ENCODE measurements at places on chromosomes 5 and 9.

DNA sequence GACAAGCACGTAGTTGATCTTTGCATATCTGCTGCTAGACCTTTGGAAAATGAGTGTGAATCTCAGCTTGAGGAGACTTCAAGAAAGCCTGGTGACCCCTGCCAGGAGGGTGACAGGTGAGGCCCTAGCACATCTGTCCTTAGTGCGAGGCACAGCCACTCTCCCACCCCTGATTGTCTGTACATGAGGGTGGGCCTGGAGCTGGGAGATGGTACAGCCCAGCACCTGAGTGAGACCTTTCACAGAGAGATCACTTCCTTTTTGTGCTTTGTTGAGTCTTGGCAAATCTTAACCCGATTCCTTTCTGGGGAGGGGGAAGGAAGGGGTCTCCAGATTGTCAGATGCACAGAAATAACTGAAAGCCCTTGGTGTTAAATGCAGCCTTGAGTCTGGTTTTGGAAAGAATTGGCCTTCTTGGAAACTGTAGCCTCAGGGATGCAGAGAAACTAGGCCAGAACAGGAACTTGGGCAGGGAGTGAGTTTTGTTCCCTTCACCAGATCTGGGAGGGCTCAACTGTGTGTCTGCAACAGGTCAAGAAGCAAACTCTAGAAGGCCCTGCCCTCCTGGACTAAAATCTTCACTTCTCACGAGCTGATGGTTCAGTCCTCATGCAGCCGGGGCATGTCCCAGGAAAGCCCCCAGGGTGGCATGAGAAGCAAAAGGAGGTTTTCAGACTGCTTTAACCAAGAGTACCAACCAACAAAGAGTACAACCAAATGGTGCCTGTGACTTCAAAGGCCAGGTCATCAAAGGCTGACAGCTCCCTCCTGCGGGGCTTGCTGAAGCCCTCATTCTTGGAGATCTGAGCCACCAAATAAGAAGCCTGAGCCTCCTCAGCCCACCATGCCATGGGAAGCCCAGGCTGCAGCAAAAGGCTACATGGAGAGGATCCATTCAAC is 20.8 kb upstream of the SEMA4D start:
- no peak for DNase-seq

- no peak for DNase-seq
Measured at GRCh38 chr9:129494113-129494789, 126.7 kb downstream of the C9orf50 start.

GRCh38 chr5:57495285-57496086 is 12.9 kb upstream of the ACTBL2 start:
- DNase-seq = no peak

DNA sequence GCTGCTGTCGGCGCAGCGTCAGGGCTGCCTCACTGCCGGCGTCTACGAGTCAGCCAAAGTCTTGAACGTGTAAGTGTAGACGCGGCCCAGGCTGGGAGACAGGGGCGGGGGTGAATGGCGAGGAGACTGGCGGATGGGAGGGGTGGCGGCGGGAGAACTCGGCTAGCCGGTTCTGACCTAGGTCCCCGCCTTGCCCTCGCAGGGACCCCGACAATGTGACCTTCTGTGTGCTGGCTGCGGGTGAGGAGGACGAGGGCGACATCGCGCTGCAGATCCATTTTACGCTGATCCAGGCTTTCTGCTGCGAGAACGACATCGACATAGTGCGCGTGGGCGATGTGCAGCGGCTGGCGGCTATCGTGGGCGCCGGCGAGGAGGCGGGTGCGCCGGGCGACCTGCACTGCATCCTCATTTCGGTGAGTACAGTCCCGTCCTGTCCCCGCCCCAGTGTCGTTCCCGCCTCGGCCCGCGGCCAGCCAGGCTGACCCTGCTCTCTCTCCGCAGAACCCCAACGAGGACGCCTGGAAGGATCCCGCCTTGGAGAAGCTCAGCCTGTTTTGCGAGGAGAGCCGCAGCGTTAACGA is 745 bp downstream of the GADD45G start:
- DNase-seq = peak; percentile 56

DNA sequence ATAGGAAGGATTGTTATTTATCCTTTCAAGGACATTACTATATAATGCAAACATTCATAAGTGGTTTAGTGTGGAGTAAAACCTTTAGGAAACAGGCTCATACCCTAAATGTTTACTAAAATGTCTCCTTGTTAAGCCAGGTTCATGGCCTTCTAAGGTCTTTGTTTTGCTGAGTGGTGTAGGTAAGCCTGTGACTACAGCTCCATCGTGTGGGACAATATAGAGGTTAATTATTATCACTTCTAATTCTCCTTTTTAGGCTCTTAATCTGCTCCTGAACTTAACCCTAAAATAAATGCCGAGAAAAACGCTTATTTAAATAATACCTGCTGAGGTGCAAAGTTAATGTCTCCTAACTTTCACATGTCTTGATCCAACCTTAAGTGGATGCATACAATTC is 43.8 kb downstream of the SPINK5 start:
- no peak for DNase-seq

DNA sequence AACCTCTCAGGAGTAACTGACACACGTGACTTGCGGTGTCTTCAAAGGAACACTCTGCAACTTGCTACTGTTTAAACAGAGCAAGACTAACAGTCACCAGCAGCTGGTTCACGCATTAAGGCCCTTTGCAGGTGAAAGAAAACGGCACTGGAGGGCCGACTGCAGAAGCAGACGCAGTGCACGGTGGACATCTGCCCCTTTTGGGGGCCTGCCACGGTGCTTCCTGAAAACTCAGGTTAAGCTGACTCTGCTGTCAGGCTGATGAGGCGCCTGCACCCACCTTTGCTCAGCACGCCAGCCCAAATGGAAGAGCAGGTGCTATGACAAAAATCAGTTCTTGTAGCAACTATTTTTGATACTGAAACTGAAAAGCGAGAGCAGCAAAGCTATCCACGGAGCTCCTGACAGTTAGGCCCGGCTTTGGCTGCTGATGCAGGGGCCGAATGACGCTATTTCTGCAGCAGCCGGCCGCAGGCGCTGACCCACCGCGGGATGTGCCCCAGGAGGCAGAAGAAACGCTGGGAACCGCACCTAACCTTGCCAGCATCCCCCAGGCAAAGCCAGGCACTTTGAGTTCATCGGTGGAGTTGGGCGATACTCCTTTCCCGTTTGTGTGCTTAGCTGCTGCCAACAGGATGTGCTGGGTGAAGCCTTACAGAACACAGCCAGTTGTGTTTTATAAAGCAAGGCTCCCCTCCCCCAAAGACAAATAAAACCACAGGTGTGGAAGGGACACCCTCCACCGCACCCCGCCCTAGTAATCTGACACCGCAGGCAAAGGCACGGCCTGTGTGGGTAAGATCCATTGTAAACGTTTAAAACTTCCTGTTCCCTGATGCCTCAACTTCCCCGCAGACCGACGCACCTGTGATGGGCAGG is 21.1 kb upstream of the TERT start:
- peak; percentile 56 for DNase-seq

GRCh38 chr9:73412874-73413273 is 261.2 kb downstream of the ANXA1 start:
- no peak for DNase-seq

DNA sequence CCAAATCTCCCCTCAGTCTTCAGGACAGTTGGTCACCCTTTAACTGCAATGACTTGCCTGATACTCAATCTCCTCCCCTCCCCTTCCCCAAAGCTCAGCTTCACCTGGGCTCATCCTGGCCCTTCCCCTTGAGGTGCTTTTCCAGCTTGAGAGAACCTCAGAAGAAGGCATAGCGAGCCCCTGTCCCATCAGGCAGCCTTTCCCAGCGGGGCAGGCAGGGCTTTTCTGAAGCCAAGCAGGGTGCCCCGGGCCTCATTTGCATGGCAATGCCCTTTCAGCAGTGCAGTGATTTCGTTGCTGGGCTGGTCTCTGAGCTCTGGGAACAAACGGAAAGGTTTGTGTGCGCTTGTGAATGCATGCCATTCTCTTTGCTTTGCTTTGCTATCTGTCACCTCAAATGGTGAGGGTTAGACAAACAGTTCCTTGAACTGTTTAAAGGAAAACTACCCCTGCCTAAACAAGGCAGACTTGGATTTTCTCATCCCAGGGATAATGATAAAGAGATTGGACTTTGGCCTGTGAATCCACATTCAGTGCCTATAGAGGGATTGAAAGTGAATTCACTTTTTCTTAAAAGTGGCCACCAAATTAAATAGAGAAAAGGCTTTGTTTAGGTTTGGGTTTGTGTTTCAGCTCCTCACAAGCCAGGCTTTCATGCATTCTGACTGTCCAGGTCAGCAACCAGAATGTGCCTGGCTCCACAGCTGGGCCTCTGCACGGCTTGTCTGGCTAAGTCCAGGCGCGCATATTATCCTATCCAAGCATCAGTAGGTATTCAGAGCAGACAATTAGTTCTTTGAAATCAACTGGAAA is 165.3 kb downstream of the ZNF608 start:
- peak; percentile 88 for DNase-seq

DNA sequence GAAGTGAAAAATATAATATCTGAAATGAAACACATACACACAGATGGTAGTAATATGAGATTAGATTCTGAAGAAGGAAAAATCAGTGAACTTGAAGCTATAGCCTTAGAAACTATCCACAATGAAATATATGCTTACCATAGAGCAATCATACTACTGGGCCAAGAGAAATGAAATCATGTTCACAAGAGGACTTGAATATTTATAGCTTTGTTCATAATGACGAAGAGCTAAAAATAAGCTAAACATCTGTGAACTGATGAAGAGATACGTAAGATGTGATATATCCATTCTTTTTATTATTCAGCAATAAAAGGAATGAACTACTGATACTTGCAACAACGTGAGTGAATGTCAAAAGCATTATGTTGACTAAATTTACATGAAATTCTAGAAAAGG is 92.6 kb upstream of the ALDH1B1 start:
- no peak for DNase-seq

GRCh38 chr5:27472871-27473270 is 434.5 kb upstream of the CDH9 start:
- no peak for DNase-seq

GRCh38 chr5:44389823-44390143 is 563 bp upstream of the FGF10 start:
- no peak for DNase-seq

DNA sequence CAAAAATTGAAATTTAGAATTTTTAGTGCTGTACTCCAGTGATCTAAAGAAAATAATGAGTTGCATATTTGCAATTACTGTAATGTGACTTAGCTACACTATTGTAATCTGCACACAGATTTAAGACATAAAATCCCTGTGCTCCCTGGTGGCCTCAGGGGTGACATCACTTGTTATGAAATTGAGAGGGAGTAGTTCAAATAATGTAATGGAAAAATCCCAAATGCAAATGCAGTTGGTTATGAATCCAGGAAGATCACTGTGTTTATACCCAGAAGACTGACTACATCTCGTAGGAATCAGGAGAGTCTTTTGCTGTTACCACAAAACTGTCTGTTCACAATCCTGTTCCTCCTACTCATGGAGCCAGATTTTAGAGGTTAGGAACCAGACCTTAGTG is 178.7 kb upstream of the FBXL17 start:
- DNase-seq = no peak

GRCh38 chr5:56055859-56056258 is 61.1 kb upstream of the IL6ST start:
- DNase-seq = no peak

DNA sequence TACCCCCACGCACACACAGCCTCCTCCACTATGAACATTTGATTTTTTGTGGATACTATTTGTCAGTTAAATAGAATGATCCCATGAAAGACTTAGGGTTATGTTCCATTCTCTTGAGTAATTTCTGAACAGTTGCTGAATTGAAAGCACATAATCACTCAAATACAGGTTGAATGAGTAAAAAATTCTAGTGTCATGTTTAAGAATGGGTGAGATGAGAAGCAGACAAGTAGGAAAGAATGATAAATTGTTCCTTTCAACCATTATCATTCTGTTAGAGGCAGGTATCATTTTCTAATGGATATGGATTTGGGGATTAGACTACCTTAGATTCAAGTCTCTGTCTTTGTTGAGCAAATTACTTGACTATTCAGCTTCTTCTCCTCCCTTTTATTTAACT is 19.3 kb downstream of the RAD50 start:
- no peak for DNase-seq

GRCh38 chr5:124935065-124935464 is 188.6 kb upstream of the ZNF608 start:
- DNase-seq = no peak

GRCh38 chr5:98275980-98276379 is 497.5 kb upstream of the RGMB start:
- no peak for DNase-seq

GRCh38 chr5:170704417-170705192 is 78.9 kb upstream of the GABRP start:
- no peak for DNase-seq

DNA sequence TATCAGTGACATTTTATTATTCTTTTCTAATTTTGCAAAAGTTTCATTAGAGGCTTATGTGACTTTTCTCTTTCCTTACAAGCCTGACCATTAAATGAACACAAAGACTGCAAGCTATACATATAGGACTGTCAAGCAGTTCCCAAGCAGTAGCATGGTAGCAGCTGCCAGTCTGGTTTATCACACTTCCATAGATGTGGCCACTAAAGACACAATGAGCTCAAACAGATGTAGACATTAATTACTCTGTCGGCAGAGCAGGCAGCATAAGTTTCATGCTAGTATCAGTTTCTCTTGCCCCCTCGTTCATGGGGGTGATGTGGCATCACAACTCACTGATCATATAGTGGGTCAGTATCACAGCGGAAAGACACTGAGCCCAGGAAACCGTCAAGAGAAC is 89.5 kb downstream of the CDH10 start:
- DNase-seq = no peak

- no peak for DNase-seq
Measured at GRCh38 chr5:96315431-96315830, 117.6 kb downstream of the PCSK1 start.

DNA sequence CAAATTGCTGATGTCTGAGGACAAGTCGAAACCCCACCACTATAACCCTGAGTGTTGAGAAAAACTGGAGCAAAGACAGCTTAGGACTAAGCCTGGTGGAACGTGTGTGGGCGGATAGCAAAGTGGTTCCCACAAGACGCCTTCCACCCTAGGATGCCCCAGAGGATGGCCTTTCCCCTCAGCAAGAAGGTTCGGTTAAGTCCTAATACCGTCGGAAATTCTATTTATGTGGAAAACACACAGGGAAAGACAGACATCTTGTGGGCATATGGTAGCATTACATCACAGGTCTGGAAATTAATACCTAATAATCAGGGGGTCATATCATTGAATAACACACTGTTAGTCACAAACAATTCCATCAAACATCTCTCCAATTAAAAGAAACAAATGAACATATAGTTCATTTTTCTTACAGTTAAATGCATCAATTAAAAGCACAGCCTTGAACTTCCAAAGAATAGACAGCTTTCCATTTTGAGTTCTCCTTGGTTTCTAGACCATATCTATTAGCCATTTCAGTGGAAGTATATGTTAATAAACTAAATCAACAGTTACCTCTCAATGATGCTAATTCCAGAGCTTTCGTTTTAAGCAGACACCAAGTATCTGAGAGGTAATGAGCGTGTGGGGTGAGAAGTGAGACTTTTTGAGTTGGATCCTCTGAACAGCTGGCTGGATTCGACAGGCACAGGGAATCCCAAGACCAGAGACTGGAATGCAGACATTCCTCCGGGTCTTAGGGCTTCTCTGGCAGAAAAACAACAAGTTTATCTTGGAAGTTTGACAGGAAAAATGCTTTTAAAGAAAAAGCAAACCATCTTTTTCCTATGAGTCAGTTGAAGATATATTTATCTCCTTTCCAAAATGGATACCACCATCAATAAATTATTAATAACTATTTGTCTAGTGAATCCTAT is 2.9 kb upstream of the ICE1 start:
- DNase-seq = peak; percentile 19

GRCh38 chr5:56908942-56909293 is 478 bp upstream of the SETD9 start:
- DNase-seq = peak; percentile 65

- no peak for DNase-seq
Measured at GRCh38 chr5:1113805-1114586, 2.1 kb upstream of the SLC12A7 start.
